ENCODE measurements at places on chromosomes 5 and 9.

DNA sequence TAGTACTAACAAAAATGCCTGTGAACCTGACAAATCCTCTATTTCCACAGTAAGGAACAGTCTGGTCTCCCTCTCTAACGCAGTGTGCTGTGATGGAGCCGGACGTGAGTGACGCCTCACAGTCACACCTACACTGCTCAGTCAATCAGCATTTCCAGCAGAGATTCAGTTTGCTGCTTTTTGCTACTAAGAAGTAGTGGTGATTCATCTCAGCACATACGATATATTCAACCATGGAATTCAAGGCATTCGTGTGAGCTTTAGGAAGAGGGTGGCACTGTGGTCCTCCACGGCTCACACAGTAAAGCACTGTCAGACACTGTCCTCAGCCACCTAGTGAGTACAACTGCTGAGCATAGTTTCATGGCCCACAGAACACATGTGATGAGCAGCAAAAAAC is 70.9 kb downstream of the SETX start:
- DNase-seq, result no peak

DNA sequence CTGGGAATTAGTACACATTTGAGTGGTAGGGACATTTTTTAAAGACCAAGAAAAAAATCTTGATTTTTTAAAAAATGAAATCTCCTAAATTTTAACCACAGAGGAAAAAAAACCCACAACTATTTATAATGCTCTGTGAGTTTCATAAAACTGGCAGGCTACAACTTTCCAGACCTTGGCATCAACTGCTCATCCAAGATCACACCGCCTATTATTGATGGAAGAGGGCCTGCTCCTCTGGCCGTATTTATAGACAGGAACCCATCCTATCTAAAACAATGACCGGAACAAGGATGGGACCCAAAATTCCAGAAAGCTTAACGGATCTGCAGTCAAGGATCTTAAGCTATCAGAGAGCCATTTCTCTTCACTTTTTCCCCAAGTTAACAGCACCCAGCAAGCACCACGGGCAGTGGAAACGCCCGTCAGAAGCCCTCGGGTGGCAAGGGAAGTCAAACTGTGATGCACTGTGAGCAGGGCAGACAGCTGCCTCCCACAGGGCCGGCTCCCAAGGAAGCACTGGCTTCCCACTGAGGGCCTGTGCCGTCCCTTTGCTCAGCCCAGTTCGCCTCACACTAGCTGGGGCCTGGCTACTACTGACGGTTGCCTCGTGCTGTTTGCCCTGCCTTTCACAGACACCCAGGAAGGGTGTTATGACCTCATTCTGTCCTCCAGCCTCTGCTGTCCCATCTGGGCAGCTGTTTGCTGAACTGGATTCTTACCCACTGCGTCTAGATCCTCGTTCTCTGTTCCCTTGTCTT is 62.8 kb downstream of the CDC14B start:
- DNase-seq, result no peak

DNA sequence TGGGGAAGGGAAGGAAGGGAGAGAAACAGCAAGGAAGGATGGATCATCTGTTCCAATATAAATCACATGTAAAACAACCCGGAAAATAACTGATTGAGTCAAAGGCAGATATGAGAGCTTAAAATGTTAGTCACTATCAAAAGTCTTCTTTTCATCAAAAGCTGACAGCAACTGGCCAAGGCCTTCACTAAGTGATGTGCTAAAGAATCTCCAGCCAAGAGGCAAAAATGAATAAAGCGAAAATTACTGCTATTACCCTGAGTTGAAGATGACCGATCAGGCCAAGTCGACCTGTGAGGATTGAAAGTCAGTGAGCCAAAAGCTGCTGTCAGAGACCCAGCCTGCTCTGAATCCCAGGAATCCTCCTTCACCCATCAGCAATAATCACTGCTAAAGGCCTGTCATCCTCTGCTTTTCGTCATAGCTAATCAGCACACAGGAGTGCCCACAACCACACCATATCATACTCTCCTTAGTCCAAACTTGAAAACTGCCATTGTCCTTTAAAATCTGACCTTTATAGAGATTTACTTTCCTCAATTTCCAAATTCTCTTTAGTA is 736.9 kb downstream of the TLE1 start:
- no peak for DNase-seq

DNA sequence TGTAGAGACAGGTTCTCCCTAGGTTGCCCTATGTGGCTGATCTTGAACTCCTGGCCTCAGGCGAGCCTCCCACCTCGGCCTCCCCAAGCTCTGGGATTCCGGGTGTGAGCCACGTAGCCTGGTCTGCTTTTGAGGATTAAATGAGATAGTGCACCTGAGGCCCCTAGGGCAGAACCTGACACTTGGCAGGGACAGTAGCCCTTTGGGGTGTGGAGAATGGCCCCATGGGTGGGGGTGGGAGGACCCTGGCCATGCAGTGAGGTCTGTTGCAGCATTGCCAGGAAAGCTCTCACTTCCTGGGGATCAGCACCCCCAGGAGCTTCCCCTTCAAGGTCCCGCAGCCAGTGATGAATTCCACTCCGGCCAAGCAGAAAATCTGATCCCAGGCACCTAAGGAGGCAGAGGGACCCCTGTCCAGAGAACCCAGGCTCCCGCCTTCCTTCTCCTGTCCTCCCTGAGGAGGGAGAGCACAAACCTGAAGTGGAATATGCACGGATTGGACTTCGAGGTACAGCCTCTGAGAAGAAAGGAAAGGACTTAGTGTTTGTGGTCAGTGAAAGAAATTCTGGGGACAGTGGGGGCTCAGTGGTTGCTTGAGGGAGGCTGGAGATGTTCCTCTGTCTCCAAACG is 73.9 kb upstream of the UNC5A start:
- DNase-seq, result no peak

- no peak for DNase-seq
Observed at GRCh38 chr5:9507974-9508373, 37.9 kb downstream of the SEMA5A start.

GRCh38 chr5:173883347-173883924 is 4.7 kb upstream of the CPEB4 start:
- no peak for DNase-seq

GRCh38 chr5:72459089-72459661 is 48.0 kb downstream of the ZNF366 start:
- DNase-seq, result no peak

DNA sequence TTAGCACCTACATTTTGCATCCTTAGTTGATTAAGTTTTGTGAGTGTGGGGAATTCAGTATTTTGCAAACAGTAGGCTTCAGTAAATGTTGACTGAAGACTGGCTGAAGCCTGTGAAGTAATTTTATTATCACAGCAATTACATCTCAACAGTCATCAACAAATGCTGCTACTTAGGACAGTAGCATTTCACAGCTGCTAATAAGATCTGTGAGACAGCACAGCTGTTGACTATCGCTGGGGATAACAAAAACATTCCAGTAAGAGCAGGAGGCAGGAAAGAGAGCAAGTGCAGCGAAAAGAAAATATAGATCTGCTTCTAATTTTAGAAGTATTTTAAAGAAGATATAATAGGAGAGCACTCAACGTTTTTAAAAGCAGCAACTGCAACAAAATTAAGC is 117.3 kb upstream of the FGF10 start:
- no peak for DNase-seq

- DNase-seq, result no peak
Observed at GRCh38 chr5:60494635-60495034, 205.3 kb downstream of the DEPDC1B start.

- no peak for DNase-seq
Observed at GRCh38 chr5:151068433-151069197, 12.2 kb downstream of the TNIP1 start.

DNA sequence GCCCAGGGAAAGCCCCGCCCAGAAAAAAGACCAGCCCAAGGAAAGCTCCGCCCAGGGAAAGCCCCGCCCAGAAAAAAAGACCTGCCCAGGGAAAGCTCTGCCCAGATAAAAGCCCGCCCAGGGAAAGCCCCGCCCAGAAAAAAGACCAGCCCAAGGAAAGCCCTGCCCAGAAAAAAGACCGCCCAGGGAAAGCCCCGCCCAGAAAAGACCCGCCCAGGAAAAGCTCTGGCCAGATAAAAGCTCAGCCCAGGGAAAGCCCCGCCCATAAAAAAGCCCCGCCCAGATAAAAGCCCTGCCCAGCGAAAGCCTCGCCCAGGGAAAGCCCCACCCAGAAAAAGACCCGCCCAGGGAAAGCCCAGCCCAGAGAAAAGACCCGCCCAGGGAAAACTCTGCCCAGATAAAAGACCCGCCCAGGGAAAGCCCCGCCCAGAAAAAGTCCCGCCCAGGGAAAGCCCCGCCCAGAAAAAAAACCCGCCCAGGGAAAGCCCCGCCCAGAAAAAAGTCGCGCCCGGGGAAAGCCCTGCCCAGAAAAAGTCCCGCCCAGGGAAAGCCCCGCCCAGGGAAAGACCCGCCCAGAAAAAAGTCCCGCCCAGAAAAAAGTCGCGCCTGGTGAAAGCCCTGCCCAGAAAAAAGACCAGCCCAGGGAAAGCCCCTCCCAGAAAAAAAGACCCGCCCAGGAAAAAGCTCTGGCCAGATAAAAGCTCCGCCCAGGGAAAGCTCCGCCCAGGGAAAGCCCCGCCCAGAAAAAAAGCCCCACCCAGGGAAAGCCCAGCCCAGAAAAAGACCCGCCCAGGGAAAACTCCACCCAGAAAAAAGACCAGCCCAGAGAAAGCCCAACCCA is 11.9 kb downstream of the GRIN1 start:
- no peak for DNase-seq

GRCh38 chr9:91055845-91056244 is 254.2 kb downstream of the SYK start:
- DNase-seq, result no peak

DNA sequence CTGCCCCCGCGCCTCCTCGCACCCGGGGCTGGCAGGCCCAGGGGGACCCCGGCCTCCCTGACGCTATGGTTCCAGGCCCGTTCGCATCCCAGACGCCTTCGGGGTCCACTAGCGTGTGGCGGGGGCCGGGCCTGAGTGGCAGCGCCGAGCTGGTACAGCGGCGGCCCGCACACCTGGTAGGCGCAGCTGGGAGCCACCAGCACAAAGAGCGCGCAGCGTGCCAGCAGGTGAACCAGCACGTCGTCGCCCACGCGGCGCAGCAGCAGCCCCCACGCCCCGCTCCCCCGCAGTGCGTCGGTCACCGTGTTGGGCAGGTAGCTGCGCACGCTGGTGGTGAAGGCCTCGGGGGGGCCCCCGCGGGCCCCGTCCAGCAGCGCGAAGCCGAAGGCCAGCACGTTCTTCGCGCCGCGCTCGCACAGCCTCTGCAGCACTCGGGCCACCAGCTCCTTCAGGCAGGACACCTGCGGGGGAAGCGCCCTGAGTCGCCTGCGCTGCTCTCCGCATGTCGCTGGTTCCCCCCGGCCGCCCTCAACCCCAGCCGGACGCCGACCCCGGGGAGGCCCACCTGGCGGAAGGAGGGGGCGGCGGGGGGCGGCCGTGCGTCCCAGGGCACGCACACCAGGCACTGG is 548 bp downstream of the TERT start:
- DNase-seq, result no peak

- DNase-seq, result no peak
Observed at GRCh38 chr5:73606206-73606753, 19.7 kb upstream of the ARHGEF28 start.
